ENCODE measurements at places on chromosomes 16 and 17. TPM values are rescaled to one million over a fixed set of nuclear protein-coding genes. Genes with fewer than 3 reads are reported as not detected.

DNA sequence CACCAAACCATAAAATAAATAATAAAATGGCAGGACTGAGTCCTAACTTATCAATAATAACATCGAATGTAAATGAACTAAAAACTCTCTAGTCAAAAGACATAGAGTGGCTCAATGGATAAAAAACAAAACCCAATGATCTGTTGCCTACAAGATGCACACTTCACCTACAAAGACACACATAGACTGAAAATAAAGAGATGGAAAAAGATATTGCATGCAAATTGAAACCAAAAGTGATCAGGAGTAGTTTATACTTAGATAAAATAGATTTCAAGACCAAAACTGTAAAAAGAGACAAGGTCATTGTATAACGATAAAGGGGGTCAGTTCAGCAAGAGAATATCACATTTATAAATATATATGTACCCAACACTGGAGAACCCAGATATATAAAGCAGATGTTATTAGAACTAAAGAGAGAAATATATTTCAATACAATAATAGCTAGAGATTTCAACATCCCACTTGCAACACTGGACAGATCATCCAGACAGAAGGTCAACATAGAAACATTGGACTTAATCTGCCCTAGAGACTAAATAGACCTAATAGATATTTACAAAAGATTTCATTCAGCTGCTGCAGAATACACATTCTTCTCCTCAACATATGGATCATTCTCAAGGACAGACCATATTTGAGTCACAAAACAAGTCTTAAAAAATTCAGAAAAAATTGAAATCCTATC lies 29.8 kb downstream of the SLC47A2 start:
- H3K27me3 ChIP-seq: no peaks in the 10 kb centered on the region
- no peaks in the 10 kb centered on the region for H3K4me1 ChIP-seq
- no peak overlapping the region for H3K4me3 ChIP-seq
- no peak overlapping the region for H3K27ac ChIP-seq
- no peaks in the 10 kb centered on the region for H3K36me3 ChIP-seq

DNA sequence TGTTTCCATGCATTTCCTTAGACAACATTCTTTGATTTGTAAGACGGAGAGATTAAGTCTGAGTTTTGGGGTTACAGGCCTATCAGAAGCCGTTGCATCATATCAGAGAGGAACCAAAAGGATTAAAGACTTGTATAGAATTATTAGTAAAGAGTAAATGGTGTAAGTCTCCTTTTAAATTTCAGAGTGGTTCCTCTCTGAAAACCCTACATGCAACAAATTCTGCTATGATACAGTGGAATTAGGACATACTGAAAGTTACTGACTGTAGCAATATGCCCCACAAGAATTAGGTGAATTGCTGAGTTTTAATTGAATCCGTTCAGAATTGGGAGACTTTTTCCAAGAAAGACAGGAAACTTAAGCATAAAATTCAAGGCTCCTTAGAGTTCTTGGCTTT lies 221.6 kb downstream of the FTO start:
- H3K27ac ChIP-seq: no peak overlapping the region
- DNase-seq: no peak
- no peaks in the 10 kb centered on the region for H3K4me1 ChIP-seq
- H3K36me3 ChIP-seq: no peaks in the 10 kb centered on the region
- no peaks in the 10 kb centered on the region for H3K27me3 ChIP-seq

- no peaks in the 10 kb centered on the region for H3K27me3 ChIP-seq
- no peak overlapping the region for H3K4me3 ChIP-seq
- H3K4me1 ChIP-seq: peaks cover 4% of the 10 kb centered on the region
- H3K36me3 ChIP-seq: no peaks in the 10 kb centered on the region
Measured at GRCh38 chr16:21598206-21598605, 1.2 kb upstream of the METTL9 start.

- H3K27ac ChIP-seq: no peak overlapping the region
- H3K27me3 ChIP-seq: no peaks in the 10 kb centered on the region
- peaks cover 36% of the 10 kb centered on the region for H3K36me3 ChIP-seq
- H3K4me3 ChIP-seq: no peak overlapping the region
- no peak for DNase-seq
Measured at GRCh38 chr17:37476431-37477120, 13.1 kb upstream of the DUSP14 start.

- no peaks in the 10 kb centered on the region for H3K4me1 ChIP-seq
- no peak overlapping the region for H3K4me3 ChIP-seq
- H3K27me3 ChIP-seq: no peaks in the 10 kb centered on the region
- DNase-seq: no peak
- H3K36me3 ChIP-seq: no peaks in the 10 kb centered on the region
Measured at GRCh38 chr16:22762486-22762885, 51.5 kb upstream of the HS3ST2 start.

DNA sequence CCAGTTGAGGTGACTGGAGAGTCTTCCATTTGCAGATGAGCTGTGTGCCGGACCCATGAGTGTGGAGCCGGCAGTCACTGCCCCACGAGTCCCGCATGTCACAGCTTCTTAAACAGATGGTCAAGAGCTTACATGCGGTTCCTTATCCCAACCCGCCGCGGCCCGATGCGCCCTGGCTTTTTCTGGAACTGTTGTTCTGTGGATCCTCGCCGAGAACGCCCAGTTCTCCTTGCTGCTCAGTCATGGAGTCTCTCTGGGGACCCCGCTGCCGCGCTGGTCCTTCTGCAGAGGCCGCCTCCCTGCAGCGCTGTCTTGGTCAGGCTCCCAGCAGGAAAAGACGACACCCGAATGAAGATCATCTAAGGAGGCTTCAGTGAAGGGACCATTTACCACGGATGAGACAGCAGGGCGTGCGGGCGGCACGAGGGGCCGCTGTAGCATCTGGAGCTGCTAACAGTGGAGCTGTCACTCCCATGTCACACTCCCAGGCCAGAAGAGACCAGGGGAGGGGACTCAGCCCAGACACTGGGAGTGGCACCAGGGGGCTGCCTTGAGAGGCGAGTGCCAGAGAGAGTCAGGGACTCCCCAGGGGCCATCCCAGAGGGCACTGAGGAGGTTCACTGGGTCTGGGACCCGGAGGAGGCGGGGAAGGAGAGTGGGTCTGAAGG lies 10.8 kb upstream of the LGALS3BP start:
- H3K27ac ChIP-seq: no peak overlapping the region
- peaks cover 52% of the 10 kb centered on the region for H3K36me3 ChIP-seq
- no peaks in the 10 kb centered on the region for H3K27me3 ChIP-seq
- H3K4me1 ChIP-seq: peaks cover 5% of the 10 kb centered on the region

DNA sequence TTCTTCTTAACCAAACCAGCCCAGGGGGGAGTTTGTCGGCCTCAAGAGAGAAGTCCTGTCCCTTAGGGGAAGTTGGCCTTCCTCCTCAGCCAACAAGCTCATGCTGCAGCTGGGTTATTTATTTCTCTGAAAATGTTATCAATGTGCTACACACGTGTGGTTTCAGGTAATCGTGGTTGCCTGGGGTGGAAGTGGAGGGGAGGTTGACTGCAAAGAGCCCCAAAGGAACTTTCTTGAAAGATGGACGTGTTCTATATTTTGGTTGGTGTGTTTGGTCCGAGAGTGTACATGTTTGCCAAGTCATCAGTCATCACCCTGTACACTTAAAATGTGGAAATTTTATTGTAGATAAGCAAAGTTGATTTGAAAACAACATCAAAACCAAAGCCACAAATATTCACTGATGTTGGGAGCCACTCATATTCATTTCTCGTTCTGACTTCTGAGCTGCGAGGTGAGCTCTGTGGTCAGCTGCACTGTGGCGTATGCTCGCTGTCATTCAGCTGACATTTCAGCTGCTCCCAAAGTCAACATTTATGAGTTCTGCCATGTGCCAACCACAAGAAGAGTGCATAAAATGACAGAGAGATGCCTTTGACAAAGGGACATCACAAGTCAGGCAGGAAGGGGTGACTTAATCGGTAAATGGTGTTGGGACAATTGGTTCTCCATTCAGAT lies 26.5 kb upstream of the ADGRG1 start:
- H3K36me3 ChIP-seq: no peaks in the 10 kb centered on the region
- no peak overlapping the region for H3K4me3 ChIP-seq
- H3K27me3 ChIP-seq: no peaks in the 10 kb centered on the region
- H3K27ac ChIP-seq: peak overlapping the region; percentile 29
- DNase-seq: no peak

The SMIM36 gene
- not detected for total RNA-seq

GRCh38 chr17:2703606-2704005 lies 8.0 kb downstream of the CLUH start:
- H3K4me1 ChIP-seq: peaks cover 18% of the 10 kb centered on the region
- no peaks in the 10 kb centered on the region for H3K27me3 ChIP-seq
- no peak overlapping the region for H3K4me3 ChIP-seq
- peaks cover 49% of the 10 kb centered on the region for H3K36me3 ChIP-seq
- no peak overlapping the region for H3K27ac ChIP-seq
- DNase-seq: no peak

The TMEM238L gene
- not detected for total RNA-seq

The VAT1L gene
- total RNA-seq: 1.9 TPM

The MYH2 gene
- total RNA-seq: 42.5 TPM

- H3K36me3 ChIP-seq: no peaks in the 10 kb centered on the region
- H3K27ac ChIP-seq: no peak overlapping the region
- H3K4me3 ChIP-seq: no peak overlapping the region
- no peak for DNase-seq
Measured at GRCh38 chr17:63542942-63543821, 7.1 kb upstream of the DCAF7 start.

DNA sequence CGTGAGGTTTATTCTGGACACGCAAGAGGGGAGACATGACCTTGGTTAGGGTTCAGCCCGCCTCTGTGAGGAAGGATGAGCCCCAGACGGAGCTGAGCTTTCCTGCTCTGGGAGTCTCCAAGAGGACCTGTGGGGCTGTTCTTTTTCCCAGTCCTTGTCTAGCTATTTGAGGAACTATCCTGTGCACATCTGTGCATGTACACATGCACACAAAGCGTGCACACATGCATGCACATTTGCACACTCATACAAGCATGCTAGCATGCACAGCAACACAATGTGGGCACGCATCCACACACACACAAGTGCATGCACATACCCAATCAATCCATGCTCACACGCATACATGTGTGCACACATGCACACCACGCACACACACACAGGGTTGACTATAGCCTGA lies 40.4 kb downstream of the ABCC6 start:
- no peak overlapping the region for H3K27ac ChIP-seq
- no peak overlapping the region for H3K4me3 ChIP-seq

DNA sequence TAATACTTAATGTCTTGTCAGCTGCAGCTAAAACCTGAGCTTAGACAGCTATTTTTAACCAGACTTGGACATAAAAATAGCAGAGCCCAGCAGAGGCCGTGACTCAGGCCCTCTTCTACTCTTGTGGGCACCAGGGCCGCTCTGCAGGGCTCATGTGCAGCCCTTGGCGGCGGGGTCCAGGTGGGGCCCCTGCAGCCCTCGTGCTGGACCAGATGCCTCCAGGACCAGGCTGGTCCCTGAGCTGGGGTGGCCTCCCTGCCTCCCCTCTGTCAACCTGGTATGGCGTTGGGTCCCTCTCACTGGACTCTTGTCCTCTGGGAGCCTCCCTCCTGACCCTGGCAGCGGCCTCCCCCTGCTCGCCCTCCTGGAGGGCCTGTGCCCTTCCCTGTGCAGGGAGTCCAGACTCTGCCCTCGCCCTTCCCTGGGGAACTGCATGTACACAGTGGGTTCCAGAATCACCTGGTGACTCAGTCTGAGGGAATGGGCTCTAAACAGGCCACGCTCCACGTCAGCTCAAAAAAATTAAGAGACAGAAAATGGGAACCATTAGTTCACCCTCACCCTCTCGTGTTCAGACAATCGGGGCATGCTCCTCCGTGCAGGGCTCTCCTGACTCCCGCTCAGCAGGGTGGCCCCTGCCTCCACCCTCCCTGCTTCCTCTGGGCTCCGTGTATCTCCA lies 9.7 kb downstream of the CDK5R1 start:
- no peaks in the 10 kb centered on the region for H3K36me3 ChIP-seq
- H3K27ac ChIP-seq: peak overlapping the region; percentile 85
- peaks cover 59% of the 10 kb centered on the region for H3K4me1 ChIP-seq
- DNase-seq: peak; percentile 62

DNA sequence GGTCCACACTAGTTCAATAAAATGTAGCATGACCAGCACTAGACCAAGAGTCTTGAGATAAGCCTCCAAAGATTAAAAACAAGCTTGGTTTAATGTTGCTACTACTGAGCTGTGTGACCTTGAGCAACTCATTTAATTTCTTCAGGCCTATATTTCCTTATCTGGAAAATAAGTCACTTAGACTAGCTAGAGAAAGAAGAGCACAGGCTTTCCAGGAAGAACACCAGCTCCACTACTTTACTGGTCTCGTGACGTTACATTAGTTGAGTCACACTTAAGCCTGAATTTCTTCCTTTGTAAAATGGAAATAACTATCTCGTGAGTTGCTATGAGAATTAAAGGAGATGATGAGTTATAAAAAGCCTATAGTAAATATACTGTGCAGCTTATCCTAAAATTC lies 5.4 kb downstream of the HELZ start:
- H3K4me1 ChIP-seq: peaks cover 3% of the 10 kb centered on the region
- no peaks in the 10 kb centered on the region for H3K27me3 ChIP-seq
- peaks cover 23% of the 10 kb centered on the region for H3K36me3 ChIP-seq
- no peak overlapping the region for H3K4me3 ChIP-seq
- H3K27ac ChIP-seq: no peak overlapping the region
- no peak for DNase-seq

The SPNS3 gene
- total RNA-seq: 0.44 TPM

GRCh38 chr16:75382611-75383010 lies 50.7 kb downstream of the CFDP1 start:
- no peaks in the 10 kb centered on the region for H3K27me3 ChIP-seq
- DNase-seq: no peak
- no peak overlapping the region for H3K27ac ChIP-seq
- H3K4me1 ChIP-seq: no peaks in the 10 kb centered on the region

The LGALS9 gene
- 6.2 TPM for total RNA-seq

GRCh38 chr17:55259684-55260111 lies 5.1 kb upstream of the HLF start:
- DNase-seq: no peak
- H3K4me3 ChIP-seq: no peak overlapping the region
- H3K27me3 ChIP-seq: peaks cover 31% of the 10 kb centered on the region
- H3K27ac ChIP-seq: no peak overlapping the region
- no peaks in the 10 kb centered on the region for H3K36me3 ChIP-seq
- peaks cover 12% of the 10 kb centered on the region for H3K4me1 ChIP-seq

GRCh38 chr16:48099455-48099854 lies 56.3 kb downstream of the ABCC12 start:
- DNase-seq: peak; percentile 81
- H3K27ac ChIP-seq: no peak overlapping the region
- H3K4me3 ChIP-seq: no peak overlapping the region
- peaks cover 2% of the 10 kb centered on the region for H3K4me1 ChIP-seq

The UMOD gene
- total RNA-seq: not detected

The PLXDC1 gene
- total RNA-seq: 2.0 TPM

The ADGRG1 gene
- 1.9 TPM for total RNA-seq

GRCh38 chr17:79699386-79700036 lies 31.2 kb upstream of the ENPP7 start:
- no peak for DNase-seq
- H3K27ac ChIP-seq: no peak overlapping the region
- no peaks in the 10 kb centered on the region for H3K36me3 ChIP-seq
- H3K27me3 ChIP-seq: peaks cover 25% of the 10 kb centered on the region
- no peak overlapping the region for H3K4me3 ChIP-seq

The RNF135 gene
- 9.3 TPM for total RNA-seq

All from muscle of leg (tissue), 16 donors.